ENCODE measurements at places on chromosomes 7 and 10. TPM values are rescaled to one million over a fixed set of nuclear protein-coding genes. Genes with fewer than 3 reads are reported as not detected.

DNA sequence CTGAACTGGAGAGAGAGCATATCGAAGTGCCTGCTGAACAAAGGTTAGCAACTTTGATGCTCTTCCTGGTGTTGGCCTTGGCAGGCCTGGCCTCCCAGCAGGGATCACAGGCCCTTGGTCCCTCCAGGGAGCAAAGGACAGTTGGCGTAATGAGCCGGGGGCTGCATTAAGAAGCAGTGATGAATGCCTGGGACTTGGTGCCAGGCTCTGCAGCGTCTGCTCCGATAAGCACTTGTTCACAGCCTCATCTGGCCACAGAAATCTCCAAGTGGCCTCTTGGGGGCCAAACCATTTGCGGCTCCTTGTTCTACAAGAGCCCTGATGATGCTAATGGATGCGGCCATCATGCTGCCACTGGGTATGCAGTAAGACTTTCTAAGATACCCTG is 31.8 kb downstream of the CRHR2 start:
- DNase-seq: no peak

GRCh38 chr10:49484486-49485235 is 54.3 kb downstream of the ERCC6 start:
- no peak for DNase-seq

- DNase-seq: no peak
Observed at GRCh38 chr10:51007781-51008180, 66.5 kb upstream of the PRKG1 start.

Gene AGBL3
- polyA plus RNA-seq: 5.7 TPM

Gene TUBGCP2
- 49.8 TPM for polyA plus RNA-seq

DNA sequence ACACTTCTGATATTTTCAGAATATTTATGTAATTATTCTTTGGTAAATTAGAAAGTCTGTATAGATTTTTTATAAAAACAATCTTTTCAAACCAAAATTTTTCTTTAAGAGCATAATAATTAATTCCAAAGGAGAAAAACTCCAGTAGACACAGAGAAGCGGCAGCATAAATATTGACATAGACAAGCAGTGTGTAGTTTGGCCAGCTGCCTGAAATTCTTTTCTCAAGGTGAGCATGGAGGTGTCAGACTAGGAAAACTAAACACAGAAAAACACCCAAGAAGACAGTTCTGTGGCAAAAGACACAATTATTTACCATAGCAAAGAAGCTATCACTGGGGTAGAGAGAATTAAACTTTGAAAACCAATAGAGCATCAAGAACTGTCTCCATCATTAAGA is 82.4 kb downstream of the KLF6 start:
- no peak for DNase-seq

Gene MMP21
- polyA plus RNA-seq: 0.49 TPM

Gene NPY4R2
- polyA plus RNA-seq: not detected
